Hematopoietic multipotent progenitor cell (in vitro differentiated cells): ENCODE measurements at places on chromosomes 16 and 17.

- no peak for DNase-seq
Measured at GRCh38 chr16:18953547-18953946, 27.3 kb upstream of the SMG1 start.

DNA sequence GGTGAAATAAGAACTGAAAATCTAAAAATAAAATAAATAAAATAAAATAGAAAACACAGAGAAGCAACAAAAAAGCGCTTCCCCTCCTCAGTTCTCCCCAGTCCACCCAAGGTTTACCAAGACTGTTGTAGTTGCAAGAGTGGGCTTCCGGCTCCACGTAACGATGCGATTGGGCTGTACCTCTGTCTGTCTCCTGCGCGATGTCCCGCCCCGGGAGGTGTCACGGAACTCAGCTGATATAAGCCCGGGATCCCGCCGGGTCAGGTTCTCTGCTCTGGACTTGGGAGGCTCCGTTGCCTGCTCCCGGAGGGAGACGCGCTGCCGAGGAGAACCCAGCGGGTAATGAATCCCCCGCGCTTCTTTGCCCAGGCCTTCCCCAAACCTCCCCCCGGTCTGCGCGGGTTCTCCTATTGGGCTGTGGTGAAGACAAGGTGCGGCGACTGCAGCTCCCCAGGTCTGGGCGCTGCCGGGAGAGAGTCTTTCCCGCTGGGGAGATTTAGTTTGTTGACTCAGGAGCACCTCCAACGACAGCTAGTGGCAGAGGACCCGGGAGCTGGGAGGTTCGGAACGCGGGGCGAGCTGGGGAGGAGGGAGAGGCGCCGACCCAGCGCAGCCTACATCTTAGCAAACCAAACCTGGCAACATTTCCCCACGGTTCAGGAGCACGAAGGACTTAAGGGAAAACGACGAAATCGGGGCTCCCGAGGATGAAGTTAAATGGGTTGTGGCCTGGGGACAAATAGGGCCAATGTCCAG, at the start of gene SLFN5:
TSS of gene SLFN5 (plus strand) at position 268 of the 756 bp plus-strand sequence. CDS start 15,619 bp downstream, outside the sequence.
- peak; percentile 82 for DNase-seq

GRCh38 chr16:87491522-87492290, 1.1 kb downstream of the ZCCHC14 start:
- DNase-seq = no peak

DNA sequence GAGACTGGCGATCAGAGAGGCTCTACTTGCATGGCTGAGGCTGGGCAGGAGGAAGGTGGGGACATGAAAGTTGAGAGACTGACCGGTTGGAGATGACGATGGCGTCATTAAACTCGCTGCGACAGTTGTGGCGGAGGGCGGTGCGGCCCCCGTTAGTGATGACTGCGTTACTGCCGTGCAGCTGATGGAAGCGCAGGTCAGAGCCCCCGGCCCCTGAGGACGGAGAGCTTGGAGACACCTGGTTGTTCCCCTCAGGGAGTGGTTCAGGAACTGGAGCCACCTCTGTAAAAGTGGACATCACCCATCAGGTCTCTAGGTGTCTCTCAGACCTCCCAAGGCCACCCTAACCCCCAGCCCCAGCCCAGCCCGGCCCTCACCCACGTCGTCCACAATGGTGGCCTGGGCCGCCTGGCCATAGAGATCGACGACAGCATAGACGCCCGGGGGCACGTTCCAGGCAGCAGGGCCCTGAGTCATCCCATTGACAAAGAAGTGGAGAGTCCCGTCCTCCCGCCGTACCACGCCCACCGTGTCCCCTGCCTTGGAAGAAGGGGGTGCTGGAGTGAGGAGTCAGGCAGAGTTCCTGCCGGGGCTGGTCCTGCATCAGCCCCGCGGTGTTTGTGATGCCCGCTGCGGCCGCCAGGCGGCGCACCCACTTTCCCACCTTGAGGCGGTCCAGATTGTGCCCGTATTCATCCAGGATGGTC, 5.3 kb downstream of the NEURL4 start:
- peak; percentile 48 for DNase-seq

- DNase-seq = no peak
Measured at GRCh38 chr17:62692159-62692651, 64.7 kb downstream of the MRC2 start.

GRCh38 chr16:78211946-78212345, 112.5 kb downstream of the WWOX start:
- DNase-seq = no peak

- DNase-seq = no peak
Measured at GRCh38 chr17:68356520-68356919, 65.2 kb downstream of the ARSG start.

DNA sequence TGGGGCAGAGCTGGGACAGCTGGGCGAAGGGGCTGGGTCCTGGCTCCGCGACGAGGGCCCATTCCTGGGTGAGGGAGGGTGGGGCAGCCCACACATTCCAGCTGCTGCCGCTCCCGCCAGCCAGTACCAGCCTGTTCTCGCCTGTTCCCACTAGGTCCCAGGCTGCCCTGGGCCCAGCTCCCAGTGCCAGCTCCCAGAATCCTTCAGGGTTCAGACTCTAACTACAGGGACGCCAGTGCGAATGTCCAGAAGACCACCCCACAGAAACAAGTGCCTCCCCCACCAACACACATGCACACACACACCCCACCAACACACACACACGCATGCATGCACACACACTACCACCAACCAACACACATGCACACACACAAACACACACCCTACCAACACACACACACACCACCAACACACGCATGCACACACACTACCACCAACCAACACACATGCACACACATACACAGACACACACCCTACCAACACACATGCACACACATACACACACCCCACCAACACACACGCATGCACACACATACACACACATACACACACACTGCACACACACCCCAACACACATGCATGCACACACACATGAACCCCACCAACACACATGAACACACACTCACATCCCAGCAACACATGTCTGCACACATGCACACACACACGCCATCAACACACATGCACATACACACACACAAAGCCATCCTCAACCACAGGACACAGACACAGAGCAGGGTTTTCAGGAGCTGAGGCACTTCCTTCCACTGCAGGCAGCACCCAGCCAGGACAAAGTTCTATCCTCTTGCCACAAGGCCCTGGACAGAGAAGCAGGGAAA, 27.5 kb upstream of the KRT17 start:
- no peak for DNase-seq
